ENCODE measurements at places on chromosomes 1 and 21.

DNA sequence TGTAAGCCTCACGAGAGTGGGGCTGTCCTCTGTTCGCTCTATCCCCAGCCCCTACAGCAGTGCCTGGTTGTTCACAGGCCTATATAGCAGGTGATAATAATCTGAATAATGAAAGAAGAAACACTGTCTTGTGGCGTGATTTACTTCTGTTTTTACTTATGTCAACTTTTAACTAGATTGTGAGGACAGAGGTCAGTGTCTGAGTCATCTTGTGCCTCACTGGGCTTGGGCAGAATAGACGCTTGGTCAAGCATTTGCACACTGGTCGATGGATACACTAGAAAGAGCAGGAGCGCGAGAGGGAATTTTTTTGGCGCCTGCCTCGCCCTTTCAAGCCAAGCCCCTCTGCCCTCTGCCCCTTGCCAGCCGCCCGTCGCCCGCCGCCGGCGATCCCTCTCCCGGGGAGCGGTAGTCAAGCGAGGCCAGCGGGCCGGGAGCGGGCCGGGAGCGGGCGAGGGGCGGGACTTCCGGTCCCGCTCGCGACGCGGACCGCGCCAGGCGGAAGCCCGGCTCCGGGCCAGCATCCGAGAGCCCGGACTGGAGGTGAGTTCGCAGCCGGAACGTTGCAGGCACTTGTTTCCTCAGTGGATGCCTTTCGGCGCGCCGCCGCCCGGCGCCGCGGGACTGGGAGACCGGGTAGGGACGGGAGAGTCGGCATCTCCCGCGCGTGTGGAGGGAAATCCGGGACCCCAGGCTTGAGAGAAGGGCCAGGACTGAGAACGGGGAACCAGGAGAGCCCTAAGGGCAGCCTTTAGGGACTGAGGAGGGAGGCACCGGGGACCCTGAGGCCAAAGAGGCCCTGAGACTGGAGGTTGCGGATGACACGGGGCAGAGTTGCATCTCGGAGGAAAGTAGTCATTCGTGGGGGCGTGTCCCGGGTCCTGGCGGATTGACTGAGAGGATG, at the start of gene DISP1:
Gene DISP1, plus strand, starts transcription at position 504 of the 904 bp plus-strand sequence. CDS start 127,785 bp downstream, outside the sequence.
- DNase-seq, result peak; percentile 89

- DNase-seq, result no peak
These were observed 30.2 kb downstream of the OPTC start for GRCh38 chr1:203524152-203524551.

- DNase-seq, result no peak
These were observed 138.3 kb upstream of the DUSP10 start for GRCh38 chr1:221880182-221880581.

DNA sequence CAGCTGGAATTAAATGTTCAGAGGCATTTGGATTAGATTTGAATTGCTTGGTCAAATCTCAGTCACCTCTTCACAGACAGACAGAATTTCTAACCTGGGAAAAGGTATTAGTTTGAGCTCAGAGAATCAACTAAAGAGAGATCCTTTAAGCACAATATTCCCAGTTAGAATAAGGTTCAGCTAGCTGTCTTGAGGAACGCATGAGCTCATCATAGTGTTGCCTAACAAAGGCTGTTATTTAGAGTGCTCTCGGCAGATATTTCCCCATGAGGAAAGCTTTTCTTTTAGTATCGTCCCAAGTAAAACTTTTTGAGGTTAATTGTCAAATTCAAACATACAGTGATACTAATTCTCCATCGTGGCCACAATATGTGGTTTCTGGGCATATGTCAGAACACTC, 269.9 kb downstream of the HLX start:
- DNase-seq, result no peak

GRCh38 chr1:158354255-158354654, 561 bp downstream of the CD1E start:
- no peak for DNase-seq

DNA sequence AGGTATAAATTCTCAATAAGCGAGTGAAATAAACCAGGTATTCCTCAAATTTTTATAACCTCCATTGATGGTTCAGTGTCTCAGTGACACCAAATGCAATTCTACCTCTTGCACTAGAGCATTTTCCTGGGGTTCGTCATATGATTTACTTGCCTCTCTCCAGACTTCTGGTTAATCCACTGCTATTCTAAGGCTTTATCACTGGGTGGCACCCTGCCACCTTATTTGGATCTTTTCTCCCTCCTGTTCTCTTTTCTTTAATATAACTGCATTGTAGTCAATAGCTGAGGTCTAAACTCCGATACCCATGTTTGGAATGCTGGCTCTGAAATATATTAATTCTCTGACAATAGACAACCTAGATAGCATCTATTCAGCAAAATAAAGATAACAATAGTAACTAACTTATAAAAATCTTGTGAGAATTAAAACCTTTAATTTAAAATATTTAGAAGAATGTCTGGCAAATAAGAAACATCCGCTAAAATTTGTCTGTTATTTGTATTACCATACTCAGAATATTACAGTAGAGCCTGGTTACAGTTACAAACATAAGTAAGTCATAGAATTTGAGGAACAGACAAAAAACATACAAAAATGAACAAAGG, 436.4 kb downstream of the PLA2G4A start:
- peak; percentile 69 for DNase-seq

GRCh38 chr1:206930210-206930798, 8.6 kb upstream of the FCMR start:
- no peak for DNase-seq

DNA sequence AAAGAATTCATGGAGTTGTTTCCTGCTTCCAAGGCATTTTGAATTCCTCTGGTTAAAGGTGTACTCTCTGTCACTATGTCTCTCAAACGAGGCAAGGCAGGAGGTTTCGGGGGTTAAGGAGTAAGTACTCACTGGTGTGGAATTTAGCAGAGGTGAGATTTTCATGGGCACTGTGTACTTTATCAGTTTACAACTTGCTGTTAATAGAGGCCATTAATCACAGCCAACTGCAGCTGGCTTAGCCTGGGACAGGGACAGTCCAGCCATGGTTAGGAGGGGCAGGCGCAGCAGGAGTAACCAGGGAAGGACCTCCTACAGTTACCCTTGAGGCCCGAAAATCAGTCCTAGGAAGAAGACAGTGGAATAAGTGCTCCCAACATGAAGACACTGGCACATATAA, 18.1 kb upstream of the TMEM9 start:
- DNase-seq, result no peak

DNA sequence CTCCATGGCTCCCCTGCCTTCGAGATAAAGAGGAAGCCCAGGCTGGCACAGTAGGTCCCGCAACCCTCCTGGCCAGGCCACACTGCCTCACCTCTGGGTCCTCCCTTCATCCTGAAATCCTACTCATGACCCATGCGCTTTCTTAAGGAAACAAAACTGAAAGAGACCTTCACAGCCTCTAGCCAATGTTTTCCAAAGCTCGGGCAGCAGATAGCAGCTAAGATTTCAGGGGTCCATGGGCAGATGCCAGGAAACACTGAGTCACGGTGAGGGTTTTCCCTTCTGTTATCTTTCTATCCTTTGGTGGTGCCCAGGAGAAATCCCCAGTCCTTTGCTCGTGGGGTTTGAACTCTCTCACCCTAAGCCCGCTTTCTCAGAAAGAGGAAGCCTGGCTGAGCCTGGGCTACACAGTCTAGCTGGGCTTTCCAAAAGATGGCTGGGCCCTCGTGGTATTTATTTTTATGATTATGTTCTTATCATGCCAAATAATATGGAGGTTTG, 26.6 kb downstream of the TTC39A start:
- no peak for DNase-seq

DNA sequence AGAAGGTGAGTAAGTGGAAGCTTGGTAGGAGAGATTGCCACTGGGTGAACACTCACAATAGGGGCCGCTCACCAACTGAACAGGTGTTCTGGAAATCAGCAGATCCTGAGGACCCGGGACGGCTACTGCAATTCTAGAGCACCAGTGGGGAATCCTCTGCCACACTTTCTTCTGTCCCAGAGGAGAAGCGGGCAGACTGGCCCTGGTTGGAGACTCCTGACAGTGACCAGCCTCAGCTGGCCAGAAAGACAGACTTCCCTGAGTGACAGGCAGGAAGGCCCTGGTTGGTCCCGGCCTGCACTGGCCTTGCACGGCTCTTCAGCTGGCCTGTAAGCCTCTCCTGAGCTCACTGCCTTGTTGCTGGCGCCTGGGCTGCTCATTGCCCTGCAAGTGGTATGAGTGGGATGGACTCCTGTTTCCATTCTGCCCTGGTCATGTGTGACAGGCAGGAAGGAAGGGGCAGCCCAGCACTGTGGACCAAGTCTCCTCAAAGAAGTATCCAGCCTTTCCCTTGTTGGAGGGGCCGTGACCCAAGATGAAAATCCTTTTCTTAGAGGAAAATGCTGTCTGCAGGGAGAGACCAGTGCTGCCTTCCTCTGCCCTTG, 34.5 kb downstream of the MAN1C1 start:
- DNase-seq, result no peak

DNA sequence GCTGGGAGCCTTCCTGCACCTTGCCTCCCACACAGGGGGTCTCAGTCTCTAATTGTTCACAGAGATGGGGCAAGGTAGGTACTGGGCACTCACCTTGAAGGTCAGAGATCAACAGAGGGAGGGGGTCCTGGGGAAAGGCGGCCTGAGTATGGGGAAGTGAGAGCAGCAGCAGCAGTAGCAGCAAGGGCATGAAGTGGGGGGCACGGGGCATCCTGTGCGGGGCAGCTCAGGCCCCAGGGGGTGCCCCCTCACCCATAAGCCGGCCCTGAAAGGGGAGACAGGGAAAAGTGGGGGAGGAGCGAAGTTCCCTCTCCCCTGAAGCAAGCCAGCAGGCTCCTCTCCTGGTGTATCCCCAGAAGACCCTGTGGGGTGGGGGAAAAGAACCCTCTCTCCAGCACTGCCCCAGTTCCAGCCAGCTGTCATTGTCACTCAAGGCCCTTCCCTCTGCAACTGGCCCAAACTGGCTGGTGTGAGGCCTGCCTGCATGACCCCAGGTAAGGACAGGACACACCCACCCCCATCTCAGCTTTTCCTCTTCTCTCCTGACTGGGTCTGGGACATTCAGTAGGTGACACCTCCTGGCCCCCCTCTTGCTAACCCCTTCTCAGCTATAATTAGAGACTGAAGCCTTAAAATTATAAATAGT, 3.9 kb downstream of the SEMA6C start:
- no peak for DNase-seq

DNA sequence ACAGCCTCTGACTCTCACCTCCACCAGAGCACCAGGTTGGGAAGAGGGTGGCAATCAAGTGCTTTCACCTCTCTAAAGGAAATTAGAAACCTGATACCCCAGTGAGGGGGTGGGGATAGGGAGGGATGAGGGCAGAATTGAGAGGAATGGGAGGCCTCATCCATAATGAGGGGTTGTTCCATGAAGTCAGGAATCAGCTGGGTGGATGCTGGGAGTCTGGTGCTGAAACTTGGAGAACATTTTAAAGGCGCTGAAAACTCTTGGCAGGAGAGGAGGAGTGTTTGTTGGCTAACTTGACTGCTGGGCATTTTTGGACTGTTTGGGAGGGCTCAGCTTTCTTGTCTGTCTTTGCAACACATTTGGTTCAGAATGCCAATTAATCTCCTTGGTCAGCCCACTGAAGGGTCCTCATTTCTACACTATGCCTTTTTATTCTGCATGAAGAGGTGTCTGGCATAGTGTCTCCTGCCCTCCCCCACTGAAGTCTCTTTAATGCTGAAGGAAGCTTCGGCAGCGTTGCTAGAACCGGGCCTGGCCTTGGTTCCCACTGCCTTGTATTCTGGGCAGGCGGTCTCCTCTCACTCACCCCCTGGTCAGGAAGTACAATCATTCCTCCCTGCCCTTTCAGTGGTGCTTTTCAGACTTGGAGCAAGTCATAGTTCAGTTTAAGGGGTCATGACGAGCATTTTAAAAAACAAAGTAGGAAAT, 2.2 kb downstream of the PHGDH start:
- DNase-seq, result peak; percentile 24

DNA sequence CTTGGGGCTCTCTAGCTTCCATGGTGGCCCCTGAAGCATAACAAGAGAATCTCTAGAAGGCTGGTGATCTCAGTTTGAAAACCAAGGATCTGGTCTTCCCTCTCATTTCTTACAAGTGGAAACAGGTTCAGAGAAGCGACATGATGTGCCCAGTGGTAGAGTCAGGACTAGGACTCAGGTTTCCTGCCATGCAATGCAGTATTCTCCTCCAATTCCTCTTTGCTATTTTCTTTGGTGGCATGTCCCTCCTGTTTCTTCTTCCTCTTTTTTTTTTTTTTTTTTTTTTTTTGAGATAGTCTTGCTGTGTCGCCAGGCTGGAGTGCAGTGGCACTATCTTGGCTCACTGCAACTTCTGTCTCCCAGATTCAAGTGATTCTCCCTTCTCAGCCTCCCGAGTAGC, 195.6 kb upstream of the C1orf105 start:
- DNase-seq, result no peak
